ENCODE measurements at places on chromosomes 3 and 15. TPM values are rescaled to one million over a fixed set of nuclear protein-coding genes. Genes with fewer than 3 reads are reported as not detected.

Gene SKOR1
- total RNA-seq, result 0.51 TPM

GRCh38 chr3:135699741-135700140 is 265.8 kb upstream of the PPP2R3A start:
- no peak for DNase-seq

- DNase-seq, result no peak
These were observed 280.0 kb downstream of the KBTBD8 start for GRCh38 chr3:67278015-67278618.

DNA sequence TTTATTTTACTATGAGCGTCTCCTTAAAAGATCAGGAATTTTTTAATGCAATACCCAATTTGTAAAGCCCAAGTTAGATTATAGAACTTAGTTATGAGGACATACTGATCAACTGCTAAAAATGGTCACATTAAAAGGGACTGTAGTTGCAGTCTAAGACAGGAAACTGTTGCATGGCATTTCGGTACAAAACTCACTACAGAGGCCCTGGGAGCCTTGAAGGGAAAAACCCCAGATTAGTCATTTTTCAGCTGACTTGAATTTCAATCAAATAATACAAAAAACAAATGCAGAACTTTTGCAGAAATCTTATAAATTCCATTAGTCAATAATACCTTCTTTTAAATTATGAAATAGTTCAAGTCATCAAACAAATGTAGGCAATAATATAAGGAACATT is 6.9 kb upstream of the PTX3 start:
- DNase-seq, result no peak

DNA sequence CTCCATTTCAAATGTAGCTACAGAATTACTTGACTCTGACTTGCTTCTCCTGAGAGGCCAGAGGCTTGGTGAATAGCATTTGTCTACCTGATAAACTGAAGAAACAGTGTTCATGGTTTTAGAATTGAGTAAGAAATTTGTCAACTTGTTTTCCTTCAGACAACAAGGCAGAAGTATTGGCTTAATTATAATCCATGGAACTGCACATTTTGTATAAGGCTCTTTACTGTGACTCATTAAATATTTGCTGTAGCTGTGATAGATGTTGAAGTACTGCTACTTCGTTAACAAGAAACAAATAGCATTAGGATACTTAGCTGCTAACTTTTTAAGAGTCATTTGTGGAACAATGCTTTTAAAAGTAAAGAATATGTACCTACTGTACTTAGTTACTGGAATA is 4.6 kb downstream of the UNC13C start:
- no peak for DNase-seq

DNA sequence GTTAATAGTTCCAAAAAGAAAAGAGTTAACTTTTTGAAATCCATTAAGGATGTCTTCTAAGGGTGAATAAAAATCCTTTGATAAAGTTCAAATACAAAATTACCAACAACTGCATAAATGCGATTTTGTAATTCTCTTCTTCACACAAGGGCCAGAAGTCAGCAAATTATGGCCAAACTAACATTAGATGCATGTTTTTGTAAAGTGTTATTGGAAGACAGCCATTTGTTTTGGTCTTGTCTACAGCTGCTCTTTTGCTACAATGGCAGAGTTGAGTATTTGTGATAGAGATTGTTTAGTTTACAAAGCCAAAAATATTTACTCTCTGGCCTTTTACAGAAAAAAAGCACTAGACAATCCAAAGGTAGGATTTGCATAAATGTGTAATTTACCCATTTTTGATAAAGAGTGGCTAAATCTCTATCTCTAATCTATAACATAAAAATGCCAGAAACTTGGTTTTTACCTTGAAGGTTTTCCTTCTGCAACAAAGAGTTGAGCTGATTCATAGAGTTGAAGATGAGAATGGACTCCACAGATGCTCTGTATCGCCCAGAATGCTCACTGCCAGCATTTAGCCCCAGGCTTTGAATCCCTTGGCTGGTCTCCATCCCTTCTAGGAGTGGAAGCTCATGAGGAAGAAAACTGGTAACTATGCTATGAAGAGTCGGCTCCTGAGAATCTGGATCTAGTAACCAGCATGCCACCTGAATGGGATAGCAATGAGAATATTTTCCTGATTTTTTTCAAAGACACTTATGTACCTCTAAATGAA is 64.5 kb downstream of the POLQ start:
- no peak for DNase-seq

Gene PTH1R
- total RNA-seq, result 17.9 TPM

DNA sequence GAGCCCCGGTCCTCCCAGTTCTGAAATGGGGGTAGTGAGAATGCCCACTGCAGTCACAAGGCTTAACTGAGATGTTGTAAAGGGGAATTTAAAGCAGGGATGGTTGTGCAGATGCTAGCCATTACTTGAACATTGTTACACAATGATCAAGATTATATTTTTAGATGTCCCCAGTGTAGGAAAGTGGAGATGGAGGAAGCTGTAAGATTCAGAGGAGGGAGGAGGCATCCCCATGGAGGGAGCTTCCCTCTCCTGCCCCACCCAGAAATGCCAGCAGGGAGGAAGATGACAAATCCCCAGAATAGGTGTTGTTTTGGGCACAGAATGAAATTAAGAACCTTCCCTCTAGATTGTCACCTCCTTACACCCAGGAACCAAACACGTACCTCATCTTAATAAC is 46.1 kb downstream of the EFCAB12 start:
- DNase-seq, result no peak

Gene DUOXA2
- not detected for total RNA-seq

DNA sequence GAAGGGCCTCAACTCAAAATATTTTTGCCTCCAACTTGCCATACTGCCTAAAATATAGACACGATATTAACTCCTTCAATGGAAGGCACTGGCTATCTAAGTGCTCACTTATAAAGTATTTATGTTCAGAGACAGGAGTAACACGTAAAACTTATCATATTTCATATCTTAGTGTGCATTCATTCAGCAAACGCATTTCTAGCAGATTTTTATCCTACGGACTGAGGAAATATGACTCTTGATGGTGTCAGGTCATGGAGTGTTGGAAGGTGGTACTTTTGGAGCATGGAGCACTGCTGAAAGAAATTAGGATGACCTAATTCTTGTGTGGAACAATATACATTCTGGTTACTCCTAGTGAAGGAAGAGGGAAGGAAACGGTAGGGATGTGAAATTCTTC is 43.8 kb upstream of the LEKR1 start:
- DNase-seq, result no peak

Gene GOLGA8T
- total RNA-seq, result not detected

GRCh38 chr3:195059471-195060216 is 211.3 kb downstream of the XXYLT1 start:
- peak; percentile 64 for DNase-seq

DNA sequence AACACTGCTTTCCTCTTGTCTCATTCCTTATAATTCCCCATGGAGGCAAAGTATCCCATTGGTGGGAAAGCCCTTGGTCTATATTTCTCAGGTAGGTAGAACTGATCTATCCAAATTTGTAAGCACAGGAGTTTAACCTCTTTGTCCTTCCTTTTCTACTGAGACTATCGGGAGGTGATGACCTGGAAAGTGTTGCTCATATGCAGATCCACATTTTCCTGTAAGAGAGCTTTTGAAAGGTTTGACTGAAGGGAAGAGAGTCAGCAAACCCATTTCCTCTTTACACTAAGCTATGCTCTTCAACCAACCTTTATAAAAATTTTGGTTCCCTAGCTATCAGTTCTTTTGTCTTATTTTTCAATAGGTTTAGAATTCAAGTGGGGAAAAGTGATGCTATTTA is 200.7 kb downstream of the TIGIT start:
- DNase-seq, result no peak

DNA sequence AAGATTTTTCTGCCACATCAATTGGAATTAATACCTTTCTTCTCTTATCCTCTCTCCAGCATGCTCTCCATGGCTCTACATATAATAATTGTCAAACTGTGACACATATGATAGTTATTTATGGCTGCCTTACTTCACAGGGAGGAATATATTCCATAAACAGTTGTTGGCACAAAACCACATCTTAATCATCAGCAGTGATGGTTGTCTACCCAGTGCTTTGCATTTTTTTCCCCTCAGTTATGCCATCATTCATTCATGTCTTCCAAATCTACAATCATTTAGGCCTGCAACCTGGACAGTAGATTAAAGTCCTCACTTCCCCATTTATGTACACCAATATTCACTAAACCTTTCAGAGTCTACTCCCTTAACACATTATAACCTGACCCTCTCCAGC is 107.7 kb downstream of the THRB start:
- DNase-seq, result no peak

GRCh38 chr15:87752250-87752951 is 504.1 kb downstream of the NTRK3 start:
- no peak for DNase-seq

GRCh38 chr3:183188895-183189462 is 26.4 kb upstream of the LAMP3 start:
- no peak for DNase-seq

GRCh38 chr3:15368561-15369135 is 36.3 kb upstream of the SH3BP5 start:
- no peak for DNase-seq

Gene UBAP1L
- 3.7 TPM for total RNA-seq

Gene CGNL1
- 20.0 TPM for total RNA-seq

Gene SCAPER
- total RNA-seq, result 32.1 TPM

DNA sequence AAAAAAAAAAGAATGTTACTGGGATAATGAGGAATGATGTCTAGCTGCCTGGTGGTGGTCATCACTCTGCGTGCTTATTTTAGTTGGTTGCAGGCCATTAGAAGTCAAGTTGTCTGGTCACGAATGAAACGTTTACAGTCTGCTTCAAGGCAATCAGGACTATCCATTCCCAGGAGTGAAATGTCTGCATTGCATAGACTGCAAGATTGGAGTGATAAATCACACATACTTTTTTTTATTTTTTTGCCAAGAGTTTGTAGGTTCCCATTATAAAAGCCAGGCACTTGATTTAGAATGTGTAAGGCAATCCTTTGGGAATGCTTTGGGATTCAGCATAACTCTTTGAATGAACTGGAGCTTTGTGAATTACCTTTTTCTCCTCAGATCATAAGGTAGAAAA is 132.3 kb downstream of the STAC start:
- DNase-seq, result no peak

DNA sequence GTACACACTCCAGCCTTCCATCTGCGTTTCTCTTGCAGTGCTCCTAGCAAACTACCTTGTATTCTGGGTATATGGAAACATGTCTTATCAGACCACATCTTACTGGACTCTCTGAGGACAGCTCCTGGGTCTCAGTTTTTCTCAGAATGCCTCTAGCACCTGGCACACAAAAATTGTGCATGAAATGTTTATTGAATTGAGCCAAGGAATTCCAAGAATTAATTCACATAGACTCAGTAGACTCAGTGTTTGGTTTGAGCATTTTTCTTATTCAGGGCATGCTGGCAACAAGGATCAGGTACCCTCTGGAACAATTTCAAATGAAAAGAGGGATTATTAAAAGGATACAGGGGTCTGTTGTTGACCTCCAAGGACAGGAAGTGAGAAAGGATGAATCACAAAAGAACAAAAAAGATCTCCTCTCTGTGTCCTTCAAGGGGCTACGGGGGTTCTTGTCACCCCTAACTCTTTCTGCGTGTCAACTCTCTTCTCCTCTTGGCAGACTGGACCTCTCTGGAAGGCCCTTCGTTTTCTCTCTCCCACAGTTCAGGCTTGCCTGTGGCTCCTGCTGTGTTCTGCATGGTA is 270.0 kb upstream of the HES1 start:
- DNase-seq, result no peak

DNA sequence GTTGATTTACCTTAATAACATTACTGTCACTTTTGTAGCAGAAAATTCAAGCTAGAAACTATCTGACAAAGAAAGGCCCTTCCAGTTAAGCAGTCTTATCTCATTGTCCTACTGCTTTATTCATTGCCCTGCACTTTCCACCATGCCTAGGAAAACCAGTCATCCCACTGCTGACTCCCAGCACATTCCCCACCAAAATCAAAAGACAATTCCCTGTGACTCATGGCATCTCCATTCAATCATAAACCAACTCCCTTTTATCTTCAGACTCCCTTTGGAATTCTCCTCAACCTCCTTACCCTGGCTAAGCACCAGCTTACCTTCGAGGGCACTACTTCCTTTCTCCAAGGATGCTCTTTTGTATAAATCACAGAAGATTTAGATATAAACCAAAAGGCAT is 184.3 kb downstream of the PLCH1 start:
- no peak for DNase-seq

DNA sequence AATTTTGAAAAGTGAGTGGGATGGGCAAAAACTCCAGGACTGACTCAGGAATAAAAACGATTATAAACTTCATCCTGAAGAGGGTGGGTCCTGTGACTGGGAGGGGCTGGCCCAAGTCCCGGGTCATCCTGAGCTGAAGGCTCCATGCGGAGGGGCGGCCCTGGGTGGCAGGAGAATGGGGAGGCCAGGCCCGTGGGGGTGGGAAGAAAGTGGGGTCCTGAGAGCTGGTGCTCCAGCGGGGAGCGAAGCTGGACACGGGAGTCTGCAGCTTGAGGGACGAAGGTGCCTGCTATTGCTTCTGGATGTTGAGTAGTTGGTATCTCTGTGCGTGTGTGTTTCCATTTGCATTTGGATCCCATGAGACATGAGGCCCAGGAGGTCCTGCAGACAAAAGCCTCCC is 4.7 kb upstream of the OCA2 start:
- peak; percentile 65 for DNase-seq

- no peak for DNase-seq
These were observed 109.1 kb upstream of the TOPAZ1 start for GRCh38 chr3:44132593-44132992.

- no peak for DNase-seq
These were observed 122.0 kb downstream of the WDR76 start for GRCh38 chr15:43948691-43949325.

Gene CD96
- total RNA-seq, result 1.1 TPM

- DNase-seq, result no peak
These were observed 9.4 kb downstream of the PTPRG start for GRCh38 chr3:61570813-61571212.

DNA sequence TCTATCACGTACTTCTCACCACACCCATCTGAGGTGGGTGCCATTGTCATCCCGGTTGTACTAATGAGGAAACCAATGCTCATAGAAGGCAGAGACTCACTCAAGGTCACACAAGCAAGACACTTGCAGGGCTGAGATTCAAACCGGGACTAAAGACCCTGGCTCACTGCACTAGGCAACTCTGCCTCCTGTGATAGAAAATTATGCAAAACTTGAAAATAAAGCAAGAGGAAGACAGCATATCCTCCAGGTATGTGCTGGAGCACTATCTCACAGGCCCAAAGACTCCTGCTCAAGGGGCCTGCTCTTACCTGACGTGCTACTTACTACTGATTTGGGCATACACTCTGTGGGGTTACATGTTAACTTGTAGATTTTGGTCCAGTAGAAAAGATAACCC is 25.6 kb downstream of the ANXA2 start:
- DNase-seq, result no peak

GRCh38 chr3:75254685-75255084 is 409.4 kb upstream of the FRG2C start:
- DNase-seq, result no peak

Gene EID1
- total RNA-seq, result 202 TPM

DNA sequence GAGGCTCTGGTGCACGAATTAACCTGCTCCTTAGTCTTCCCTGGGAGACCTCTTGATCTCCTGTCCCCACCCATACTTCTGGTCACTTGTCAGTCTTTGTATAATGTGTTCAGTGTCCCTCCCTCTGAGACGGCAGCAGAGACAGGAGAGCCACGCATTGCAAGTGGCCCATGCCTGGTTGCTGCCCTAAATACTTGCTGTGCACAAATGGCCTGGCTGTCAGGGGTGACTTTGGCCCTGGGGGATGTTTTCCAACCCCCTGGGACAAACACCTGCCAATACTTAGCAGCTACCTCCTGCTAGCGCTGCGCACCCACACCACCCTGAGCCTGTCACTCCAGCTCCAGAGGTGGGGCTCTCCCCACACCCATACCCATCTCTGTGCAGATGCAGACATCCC is 17.2 kb downstream of the KLF13 start:
- no peak for DNase-seq

Gene FAM107A
- total RNA-seq, result 38.7 TPM
